Stimulated activated CD8-positive, alpha-beta memory T cell treated with anti-CD3 and anti-CD28 coated beads, Interleukin-7, amount 100 ng/mL, for 4 hours (primary cell): ENCODE measurements at places on chromosomes 4 and X.

DNA sequence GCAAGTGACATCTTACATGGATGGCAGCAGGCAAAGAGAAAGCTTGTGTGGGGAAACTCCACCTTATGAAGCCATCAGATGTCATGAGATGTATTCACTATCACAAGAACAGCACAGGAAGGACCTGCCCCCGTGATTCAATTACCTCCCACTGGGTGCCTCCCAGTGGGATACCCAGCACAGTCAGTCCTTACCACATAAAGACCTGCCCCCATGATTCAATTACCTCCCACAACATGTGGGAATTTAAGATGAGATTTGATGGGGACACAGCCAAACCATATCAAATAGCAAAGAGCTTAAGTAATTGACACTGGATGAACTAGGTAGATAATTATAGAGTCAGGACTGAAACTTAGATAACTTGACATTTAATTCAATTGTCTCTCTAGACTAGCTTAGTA is 85.6 kb downstream of the SLIT2 start:
- DNase-seq, result no peak

- DNase-seq, result no peak
Measured at GRCh38 chr4:48372272-48372671, 30.9 kb downstream of the SLAIN2 start.

DNA sequence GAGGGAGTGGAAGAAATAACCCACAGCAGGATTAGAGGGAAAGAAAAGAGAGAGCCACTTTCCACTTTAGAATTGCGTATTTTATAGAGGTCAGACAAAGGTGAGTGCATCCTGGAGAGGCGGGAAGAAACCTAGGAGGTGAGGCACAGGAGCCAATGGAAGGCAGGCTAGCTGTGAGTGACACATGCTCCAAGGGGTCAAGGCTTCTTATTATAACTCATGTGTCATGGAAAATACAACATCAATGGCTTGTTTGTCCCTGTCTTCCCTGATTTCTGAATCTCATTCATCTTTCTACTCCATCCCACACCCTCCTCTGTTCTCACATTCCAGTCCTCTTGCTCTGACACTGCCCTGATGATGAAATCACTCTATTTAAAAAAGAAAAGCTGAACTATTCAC is 14.4 kb downstream of the ANXA3 start:
- no peak for DNase-seq

GRCh38 chrX:19865567-19866363 is 21.6 kb downstream of the SH3KBP1 start:
- DNase-seq, result no peak

GRCh38 chr4:79181190-79181589 is 144.7 kb downstream of the NAA11 start:
- DNase-seq, result no peak

DNA sequence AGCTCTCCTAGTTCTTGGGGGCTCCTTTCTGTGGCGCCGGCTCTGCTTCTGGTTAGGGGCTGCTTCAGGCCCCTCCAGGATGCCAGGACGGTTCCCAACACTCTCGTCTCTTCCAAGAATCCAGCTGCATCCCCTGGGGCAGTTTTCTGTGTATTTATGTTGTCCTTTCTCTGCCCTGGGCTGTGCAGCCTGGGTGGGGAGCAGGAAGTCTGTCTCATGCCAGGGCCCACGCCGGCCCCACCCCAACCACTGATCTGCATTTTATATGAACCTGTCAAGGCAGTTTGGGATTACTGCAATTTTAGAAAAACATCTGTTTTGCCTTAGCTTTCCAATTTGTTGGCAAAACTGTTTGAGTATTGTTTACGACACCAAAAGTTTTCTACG is 14.6 kb downstream of the CTBP1 start:
- DNase-seq, result no peak
